Bronchial epithelial cell (primary cell): ENCODE measurements at places on chromosomes 3 and 15. TPM values are rescaled to one million over a fixed set of nuclear protein-coding genes. Genes with fewer than 3 reads are reported as not detected.

DNA sequence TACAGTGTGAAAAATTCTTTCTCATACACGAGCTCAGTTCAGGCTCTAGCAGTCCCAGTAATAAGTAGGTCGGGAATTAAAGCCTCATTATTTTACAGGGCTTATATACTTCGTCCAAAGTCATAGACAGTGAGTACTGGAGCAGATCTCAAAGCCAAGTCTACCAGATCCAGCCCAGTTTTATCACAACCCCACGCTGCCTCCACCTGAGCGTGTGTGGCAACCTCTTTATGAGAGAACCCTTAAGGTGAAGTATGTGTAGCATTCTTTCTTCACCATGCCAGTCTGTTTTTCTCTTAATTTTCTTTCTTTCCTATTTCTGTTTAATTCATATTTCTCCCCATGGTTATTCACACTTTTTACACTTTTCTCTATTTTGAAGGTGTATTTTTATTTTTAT, 574.6 kb upstream of the ARPP21 start:
- no peak for DNase-seq

DNA sequence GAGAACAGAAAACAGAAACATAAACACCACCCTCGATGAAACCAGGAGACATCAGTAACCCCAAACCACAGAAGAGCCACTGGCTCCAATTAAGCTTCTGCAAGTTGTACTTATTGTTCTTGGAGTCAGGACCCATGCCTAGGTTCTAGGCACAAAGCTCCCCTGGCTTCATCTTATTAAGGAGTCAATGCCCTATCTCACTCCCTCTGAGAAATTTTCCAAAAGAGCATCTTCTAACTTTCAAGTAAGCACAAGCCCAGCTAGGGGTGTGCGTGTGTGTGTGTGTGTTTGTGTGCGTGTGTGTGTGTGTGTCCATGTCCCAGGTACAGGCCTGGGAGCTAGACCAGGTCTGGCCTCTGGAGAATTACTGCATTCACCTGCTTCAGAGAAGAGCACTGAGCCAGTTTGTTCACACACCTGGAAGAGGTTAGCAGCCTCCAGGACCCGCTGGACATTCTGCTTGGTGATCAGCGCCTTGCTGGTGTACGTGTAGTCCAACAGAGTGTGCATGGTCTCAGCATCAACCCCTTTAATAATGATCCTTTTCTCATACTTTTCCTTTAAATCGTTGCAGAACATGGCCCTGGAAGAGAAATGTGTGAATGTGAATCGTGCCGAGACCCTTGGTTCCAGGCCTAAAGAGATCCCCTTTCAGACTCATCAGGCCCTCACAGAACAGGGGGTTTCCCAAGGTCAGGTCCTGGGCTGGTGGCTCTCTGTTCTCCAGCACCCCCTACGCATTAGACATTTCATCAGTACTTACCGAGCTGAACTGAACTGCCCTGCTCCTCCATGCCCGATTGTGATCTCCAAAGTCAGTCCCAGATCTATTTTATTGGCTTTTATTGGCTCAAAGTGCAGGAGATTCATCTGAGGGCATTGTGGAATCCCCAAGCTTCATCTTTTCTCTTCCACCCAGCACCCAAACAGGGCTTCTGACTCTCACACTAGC, 27.8 kb downstream of the KLHL6 start:
- DNase-seq = no peak

DNA sequence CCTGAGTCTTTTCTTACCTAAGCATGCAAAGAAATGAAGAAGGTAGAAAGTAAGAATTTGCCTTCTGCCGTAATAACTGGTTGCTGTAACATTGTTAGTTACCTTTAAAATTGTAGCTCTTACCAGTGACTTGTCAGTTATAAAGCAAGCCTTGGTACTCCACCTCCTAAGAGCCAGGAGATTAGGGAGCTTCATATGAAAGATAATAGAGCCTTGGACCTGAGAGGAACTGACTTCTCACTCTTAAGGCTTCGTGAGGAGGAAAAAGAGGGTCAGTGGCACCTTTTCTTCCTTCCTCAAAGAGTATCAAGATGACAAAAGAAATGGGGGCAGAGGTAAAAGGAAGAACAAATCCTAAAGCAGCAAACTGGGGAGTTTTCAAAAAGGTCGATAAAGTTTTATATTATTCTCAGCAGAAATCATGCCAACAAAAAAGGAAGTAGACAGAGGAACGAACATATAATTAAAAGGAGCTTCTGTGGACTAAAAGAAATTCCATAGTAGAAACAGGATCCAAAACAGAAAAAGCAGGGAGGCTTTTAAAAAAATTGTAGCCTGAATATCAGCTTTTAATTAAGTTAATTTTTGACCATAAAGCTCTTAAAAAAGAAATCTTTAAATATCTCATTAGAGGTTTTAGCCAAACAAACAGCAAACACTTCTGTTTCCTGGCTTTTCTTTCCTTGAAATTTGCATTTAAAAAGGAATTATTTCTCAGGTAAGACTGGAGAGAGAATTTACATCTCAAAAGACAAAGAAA, 847.1 kb upstream of the ALCAM start:
- DNase-seq = no peak

The GABRR3 gene
- not detected in 2 replicates for total RNA-seq

The C3orf49 gene
- total RNA-seq = not detected in 2 replicates
